ENCODE measurements at places on chromosomes 12 and 14.

- no peak for DNase-seq
Measured at GRCh38 chr12:92085040-92085735, 60.5 kb downstream of the BTG1 start.

DNA sequence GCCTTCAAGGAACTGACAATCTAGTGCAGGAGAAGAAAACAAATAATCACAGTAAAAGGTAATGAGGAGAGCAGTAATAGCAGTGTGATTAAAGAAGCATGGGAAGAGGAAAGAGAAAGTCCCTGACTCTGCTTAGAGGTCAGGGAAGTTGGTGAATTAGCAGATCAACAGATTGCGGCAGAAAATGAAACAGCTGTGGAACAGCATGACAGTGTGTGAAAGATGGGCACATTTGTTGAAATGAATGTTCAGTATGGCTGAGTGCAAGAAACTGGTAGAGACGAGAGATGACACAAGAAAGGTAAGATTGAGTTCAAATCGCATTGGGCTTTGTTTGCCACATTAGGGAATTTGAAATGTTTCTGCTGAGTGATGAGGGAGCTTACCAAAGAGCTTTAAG is 63.7 kb upstream of the RASSF8 start:
- DNase-seq: no peak

- DNase-seq: no peak
Measured at GRCh38 chr12:56581418-56582145, 48.5 kb downstream of the BAZ2A start.

DNA sequence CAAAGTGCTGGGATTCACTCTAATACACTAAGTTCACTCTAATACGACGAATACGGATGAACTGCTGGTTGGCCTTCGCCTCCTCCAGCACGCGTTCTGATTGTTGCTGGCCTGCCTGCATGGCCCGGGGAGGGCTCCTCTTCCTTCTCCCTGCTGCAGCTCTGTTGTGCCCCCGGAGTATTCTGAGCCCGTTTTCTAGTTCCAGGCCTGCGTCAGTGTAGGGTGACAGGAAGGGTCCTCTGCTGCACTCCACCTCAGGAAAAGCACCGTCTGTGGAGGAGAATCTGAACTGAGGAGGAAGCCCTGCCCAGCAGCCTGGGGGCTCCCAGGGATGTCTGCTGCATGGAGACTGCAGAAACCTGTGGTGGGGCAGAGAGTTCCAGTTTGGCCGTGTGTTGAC is 44.4 kb downstream of the DDX51 start:
- no peak for DNase-seq

DNA sequence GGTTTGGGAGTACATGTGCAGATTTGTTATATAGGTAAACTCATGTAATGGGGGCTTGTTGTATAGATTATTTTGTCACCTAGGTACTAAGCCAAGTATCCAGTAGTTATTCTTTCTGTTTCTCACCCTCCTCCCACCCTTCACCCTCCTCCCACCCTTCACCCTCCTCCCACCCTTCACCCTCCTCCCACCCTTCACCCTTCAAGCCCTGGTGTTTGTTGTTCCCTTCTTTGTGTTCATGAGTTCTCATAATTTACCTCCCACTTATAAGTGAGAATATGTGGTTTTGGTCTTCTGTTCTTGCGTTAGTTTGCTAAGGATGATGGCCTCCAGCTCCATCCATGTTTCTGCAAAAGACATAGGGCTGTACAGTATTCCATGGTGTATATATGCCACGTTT is 58.7 kb upstream of the OR10AD1 start:
- no peak for DNase-seq

DNA sequence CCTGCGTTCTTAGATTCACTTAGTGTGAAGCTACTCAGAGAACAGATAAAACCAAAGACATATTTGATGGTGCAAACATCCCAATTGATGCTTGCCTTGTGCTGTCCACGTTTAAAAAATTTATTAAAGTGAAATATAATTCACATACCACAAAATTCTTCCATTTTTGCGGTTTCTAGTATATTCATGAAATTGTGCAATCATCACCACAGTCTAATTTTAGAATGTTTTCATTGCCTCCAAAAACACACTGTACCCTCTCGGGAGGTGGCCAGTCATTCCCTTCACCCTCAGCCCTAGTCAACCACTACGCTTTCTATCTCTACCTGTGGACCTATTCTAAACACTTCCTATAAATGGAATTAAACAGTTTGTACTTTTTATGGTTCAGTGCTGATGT is 1109.2 kb downstream of the FLRT2 start:
- no peak for DNase-seq

DNA sequence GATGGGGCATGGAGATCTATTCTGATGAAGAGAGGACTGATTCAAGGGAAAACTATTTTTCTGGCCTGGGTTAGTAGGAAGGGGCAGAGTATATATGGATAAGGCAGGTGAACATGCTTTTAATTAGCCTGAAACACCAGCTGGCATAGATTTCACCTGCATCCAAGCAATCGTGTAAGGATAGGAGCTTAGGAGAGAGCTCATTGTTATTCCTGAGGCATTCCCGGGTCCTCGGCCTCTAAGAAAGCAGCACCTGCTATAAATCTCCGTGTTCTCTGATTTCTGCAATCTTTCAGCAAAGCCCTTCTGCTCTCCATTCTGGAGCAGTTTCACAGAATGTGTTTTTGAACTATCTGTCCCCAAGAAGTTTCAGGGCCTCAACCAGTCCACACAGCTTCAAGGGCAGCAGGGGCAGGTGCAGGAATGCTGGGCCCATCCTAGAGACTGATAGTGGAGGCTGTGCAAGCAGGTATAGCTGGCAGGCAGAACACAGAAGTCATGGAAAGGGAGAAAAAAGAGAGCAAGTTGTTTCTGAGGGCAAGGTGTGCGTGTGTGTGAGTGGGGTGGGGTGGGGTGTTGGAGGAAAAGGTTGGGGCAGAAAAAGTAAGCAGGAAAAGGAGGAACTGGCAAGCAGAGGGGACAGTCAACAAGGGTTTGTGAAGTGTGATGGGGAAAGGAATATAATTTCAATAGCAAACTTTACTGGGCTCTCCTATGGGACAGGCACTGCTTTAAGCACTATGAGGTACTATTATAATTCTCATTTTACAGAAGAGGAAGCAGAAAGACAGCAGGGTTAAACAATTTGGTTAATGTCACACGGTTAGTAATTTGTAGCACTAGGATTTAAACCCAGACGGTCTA is 203.7 kb upstream of the SSTR1 start:
- no peak for DNase-seq

- DNase-seq: no peak
Measured at GRCh38 chr14:31024010-31024480, 1.4 kb upstream of the AP4S1 start.

DNA sequence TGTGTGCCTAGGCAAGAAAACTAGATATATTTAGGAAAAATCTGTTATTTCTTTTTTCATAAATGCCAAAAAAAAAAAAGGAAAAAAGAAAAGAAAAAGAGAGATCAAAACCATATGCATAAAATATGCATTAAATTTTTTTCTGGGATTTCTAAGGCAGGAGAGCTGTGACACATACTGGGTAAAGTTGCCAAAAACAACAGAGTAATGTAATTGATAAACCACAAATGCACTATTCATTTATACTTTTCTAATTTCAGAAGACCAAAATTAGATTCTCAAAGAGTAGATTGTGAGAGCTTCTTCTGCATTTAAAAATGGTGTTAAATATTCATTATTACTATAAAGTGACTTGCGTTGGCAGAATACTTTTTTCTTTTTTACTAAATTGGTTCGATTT is 673.8 kb upstream of the MGAT4C start:
- DNase-seq: no peak

DNA sequence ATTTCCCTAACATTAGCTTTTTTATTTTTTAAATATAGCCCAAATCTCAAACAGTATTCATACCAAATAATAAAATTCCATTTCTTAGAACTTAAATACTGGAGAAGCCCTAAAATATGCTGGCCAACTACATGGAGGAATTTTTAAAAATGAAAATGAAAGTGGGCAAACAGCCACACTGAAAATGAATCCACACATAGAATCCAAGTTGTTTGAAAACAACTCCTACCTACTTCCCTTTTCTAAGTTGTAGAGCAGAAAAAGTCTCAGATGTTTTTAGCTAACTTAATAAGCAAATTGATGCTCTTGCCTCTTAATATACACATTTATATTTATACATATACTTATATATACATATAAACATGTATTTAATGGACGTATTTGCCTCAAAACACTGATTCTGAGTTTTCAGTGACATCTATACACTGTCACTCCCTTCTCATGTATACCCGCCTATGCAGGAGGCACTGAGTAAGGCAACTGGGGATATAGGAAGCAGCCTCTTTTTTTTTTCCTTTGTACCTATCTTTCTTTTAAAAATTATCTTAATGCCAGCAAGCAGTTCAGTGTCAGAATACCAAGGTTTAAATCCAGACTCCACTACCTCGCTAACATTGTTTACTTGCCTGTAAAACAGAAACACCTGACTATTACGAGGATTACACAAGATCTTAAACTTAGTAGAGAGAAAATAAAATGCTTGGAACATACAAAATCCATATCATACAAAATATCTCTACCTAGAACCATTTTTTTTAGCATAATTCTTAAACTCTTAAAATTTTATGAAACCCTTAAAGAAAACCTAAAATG is 13.3 kb downstream of the DICER1 start:
- no peak for DNase-seq

GRCh38 chr12:90690120-90690519 is 264.9 kb downstream of the CCER1 start:
- no peak for DNase-seq

GRCh38 chr14:74468513-74468912 is 24.6 kb downstream of the NPC2 start:
- DNase-seq: no peak

GRCh38 chr12:95611676-95612309 is 60.5 kb upstream of the USP44 start:
- no peak for DNase-seq

GRCh38 chr14:71705460-71705859 is 226.8 kb upstream of the RGS6 start:
- no peak for DNase-seq

GRCh38 chr12:102851246-102851645 is 65.8 kb downstream of the PAH start:
- no peak for DNase-seq

GRCh38 chr12:51813931-51814310 is 34.6 kb downstream of the FIGNL2 start:
- no peak for DNase-seq

Measured in activated CD4-positive, CD25-positive, alpha-beta regulatory T cell treated with anti-CD3 and anti-CD28 coated beads, Interleukin-2, amount 50 U/mL, for 16 hours (primary cell).